ENCODE measurements at places on chromosomes 3 and 15. TPM values are rescaled to one million over a fixed set of nuclear protein-coding genes. Genes with fewer than 3 reads are reported as not detected.

CRYGS gene
- 3.6 TPM for polyA plus RNA-seq

XIRP1 gene
- polyA plus RNA-seq: not detected

AADACL2 gene
- not detected for polyA plus RNA-seq

FBXO40 gene
- not detected for polyA plus RNA-seq

MIX23 gene
- polyA plus RNA-seq: 17.4 TPM

POPDC2 gene
- 9.5 TPM for polyA plus RNA-seq

SEMA3G gene
- polyA plus RNA-seq: 0.07 TPM

GOLGA8S gene
- polyA plus RNA-seq: 0.04 TPM

SOX2 gene
- polyA plus RNA-seq: not detected

ACTC1 gene
- not detected for polyA plus RNA-seq

DNA sequence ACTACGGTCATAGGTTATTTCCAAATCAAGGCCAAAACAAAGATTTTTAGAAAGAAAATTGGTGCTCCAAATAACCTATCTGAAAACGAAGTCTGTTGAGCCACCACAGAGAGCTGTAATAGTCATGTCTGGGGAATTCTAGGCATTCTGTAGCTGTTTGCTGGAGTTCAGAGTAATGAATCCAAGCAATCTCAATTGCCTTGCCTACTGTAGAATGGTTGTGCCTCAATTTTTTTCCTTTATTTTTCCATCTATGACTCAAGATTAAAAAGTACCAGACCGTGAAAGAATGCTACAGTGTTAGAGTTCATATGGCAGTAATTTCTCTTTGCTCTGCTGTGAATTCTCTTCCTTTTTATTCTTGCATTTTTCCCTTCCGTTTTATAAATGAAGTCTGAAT lies 1007.2 kb upstream of the ALCAM start:
- no peak for DNase-seq

DNA sequence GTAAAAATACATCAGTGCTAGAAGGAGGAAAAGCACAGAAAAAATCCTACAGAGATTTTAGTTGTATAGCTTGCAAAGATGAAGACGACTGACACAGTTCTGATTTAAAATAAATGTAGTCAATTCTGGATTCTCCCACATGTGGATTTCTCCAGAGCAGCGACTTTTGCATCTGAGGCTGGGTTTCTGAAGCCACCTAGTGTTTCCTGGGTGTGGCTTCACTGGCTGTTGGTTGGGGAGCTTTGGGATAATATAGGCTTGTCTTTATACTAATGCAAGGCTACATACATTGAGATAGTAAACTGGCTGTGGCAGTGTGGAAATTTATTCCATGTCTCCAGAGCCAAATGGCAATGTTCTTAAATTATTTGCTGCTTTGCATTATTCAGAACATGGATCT lies 158.1 kb upstream of the FEZF2 start:
- no peak for DNase-seq

GRCh38 chr3:179745079-179745478 lies 92.2 kb downstream of the USP13 start:
- no peak for DNase-seq

DNA sequence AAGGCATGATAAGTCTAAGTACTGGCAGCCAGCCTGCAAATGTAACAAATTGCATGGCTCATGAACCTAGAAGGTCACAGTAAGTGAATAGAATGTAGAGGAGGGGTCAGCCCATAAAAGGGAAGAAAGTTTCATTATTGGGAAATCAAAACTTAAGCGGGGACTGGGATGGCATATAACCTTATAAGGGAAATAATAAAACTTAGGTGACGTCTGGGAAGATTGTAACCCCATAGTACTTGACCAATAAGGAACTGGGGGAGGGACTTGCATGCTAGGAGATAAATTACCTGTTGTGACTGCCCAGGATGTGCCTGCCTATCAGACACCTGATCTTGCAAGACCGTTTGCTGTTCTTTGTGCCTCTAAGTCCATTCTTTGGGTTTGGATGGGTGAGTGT lies 28.1 kb upstream of the MCTP2 start:
- DNase-seq: no peak

- DNase-seq: no peak
Measured at GRCh38 chr15:76313731-76314130, 2.5 kb upstream of the ETFA start.

GRCh38 chr3:117645561-117646242 lies 936.1 kb downstream of the TUSC7 start:
- DNase-seq: no peak

DNA sequence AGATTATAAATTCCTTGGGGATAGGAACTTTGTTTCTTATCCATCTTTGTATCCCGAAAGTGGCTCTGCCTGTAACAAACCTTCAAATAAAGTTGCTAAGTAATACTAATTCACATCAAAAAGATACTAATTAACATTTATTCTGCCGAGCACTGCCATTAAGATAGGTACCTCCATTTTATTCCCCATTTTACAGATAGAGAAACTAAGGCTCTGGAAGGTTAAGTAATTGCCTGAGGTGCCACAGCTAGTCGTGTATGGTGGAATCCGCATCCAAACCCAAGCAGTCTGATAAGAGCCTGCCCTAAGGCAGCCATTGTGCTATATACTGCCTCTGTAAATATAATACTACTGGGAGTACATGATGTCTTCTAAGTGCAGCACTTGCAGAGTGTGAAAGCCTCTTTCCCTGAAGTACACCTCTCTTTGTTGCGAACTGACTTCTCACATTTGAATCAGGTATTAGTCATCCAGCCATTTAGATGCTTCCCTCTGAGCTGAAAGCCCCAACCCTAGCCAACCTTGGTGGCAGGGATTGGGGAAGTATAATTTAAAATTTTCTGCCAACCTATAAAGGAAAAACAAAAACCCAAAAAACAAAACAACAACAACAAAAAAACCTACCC lies 78.5 kb upstream of the CHD2 start:
- DNase-seq: no peak

- no peak for DNase-seq
Measured at GRCh38 chr3:95887114-95887513, 927.3 kb upstream of the EPHA6 start.

GRCh38 chr3:23653647-23654525 lies 151.9 kb upstream of the UBE2E1 start:
- peak; percentile 45 for DNase-seq

- peak; percentile 90 for DNase-seq
Measured at GRCh38 chr15:100341750-100342560, at the start of gene ADAMTS17. Gene ADAMTS17, minus strand, starts transcription at chr15:100341975. Its CDS starts 76 bp downstream, at chr15:100341899.

DNA sequence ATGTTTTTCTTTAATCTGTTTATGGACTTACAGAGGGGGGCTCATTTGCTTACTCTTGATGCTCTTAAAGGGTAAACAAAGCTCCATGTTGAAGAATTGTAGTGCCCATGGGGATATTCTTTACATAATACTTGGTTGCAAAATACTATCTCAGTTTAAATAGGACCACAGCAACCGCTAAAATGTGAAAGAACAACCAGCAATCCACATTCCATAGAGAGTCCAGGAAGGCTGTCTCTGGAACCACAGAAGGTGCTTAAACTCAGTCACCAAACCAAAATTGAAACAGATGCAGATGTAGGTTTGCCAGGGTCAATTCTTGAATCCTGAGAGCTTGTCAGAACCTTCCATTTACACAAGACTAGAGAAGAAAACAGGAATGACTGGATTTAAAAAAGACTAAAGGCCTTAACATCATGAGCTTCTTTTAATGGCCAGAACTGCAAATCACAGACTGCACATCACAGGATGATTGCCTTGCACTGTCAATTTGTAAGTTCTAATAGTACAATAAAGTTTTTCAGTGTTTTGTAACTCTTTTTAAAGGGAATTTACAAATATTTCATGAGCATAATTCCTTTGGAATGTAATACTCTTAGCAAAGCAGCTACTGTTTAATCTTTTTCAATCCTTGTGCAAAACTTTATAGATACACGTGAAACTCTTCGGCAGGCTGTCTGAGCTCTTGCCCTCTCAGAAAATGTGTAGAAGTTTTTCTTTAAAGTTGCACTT lies 661.6 kb downstream of the SI start:
- DNase-seq: no peak

GRCh38 chr3:153373606-153374005 lies 211.6 kb downstream of the RAP2B start:
- peak; percentile 12 for DNase-seq

DNA sequence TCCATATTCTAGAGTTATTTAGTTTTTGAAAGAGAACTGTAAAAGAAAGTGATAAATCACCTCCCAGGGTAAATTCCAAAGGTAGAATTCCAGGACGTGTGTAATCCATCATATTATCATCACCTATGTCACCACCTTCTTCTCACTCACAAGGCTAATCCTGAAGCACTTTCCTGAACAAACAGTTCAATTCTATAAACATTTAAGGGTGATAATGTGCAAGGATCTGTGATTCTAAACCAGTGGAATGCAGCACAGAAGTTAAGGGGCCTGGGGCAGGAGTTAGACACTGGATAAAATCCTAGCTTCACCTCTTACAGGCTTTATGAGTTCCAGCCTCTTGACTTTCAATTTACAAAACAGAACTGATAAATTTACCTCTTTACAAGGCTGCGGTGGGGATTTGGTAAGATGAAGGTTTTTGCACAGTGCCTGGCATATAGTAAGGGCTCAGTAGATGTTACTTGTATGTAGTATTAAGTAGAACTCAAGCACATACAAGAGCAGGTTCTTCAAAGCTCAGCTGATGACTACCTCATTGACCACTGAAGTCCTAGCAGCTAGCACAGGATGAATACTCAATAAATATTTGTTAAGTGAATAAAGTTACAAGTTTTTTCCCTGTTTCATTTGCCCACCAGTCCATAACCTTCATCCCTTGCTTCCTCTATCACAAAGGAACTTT lies 47.3 kb upstream of the CCDC80 start:
- DNase-seq: no peak

DNA sequence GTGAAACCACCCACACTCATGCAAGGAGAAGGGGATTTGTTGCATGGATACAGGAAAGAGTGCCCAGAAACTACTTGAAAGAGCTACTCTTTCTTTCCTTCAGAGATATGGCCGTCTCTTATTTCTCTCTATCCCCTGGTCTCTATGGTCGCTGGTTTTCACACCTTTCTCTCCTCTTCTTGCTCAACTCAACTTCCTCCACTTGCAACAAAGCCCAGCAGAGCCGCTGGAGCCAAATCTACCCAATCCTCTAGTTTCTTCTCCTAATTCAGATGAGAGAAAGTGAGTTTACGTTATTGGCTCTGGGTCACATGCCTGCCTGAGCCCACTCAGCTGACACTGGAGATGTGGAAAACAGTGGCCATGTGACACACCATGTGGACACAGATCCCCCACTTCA lies 215.2 kb downstream of the OSBPL10 start:
- no peak for DNase-seq

DNA sequence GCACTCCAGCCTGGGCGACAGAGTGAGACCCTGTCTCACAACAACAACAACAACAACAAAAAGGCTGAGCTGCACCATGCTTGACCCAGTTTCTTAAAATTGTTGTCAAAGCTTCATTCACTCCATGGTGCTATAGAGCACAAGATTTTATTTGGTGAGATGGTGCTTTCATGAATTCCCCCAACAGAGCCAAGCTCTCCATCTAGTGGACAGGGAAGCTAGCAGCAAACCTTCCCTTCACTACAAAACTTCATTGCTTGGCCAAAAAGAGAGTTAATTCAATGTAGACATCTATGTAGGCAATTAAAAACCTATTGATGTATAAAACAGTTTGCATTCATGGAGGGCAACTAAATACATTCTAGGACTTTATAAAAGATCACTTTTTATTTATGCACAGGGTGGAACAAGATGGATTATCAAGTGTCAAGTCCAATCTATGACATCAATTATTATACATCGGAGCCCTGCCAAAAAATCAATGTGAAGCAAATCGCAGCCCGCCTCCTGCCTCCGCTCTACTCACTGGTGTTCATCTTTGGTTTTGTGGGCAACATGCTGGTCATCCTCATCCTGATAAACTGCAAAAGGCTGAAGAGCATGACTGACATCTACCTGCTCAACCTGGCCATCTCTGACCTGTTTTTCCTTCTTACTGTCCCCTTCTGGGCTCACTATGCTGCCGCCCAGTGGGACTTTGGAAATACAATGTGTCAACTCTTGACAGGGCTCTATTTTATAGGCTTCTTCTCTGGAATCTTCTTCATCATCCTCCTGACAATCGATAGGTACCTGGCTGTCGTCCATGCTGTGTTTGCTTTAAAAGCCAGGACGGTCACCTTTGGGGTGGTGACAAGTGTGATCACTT lies 2.0 kb downstream of the CCR5 start:
- peak; percentile 41 for DNase-seq

DNA sequence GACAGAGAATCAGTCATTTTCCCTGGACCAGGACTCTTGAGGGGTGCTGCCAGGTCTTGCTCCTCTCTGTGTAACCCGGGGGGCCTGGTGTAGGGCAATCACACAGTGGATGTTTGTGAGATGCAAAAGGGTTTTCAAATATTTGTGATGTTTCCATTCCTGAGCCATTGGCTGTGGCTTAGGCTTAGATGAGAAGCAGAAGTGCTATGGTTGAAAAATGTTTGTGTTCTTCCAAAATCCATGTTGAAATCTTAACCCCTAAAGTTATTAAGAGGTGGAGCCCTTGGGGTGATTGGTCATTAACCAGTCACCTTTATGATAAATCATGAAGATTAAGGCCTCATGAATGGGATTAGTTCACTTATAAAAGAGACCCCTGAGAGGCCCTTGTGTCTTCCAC lies 36.5 kb downstream of the CORO2B start:
- DNase-seq: no peak

DNA sequence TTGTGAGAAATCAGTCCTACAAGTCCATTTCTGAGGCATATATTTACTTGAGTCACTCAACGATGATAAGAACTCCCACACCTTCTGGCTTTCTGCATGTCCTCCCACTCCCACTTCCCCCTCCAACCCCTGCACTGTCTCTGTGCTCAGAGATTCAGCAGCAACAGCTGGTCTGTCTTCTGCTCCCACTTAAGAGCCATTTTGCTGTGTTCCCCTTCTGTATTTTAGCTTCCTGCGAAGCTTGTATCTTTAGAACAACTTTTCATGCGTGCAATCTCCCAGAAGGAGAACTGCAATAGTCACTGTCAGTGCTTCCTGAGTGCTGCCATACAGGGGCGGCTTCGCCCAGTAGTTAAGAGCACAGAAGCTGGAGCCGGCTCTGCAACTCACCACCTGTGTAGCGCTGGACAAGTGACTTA lies 90.0 kb upstream of the SPATA12 start:
- DNase-seq: no peak

DNA sequence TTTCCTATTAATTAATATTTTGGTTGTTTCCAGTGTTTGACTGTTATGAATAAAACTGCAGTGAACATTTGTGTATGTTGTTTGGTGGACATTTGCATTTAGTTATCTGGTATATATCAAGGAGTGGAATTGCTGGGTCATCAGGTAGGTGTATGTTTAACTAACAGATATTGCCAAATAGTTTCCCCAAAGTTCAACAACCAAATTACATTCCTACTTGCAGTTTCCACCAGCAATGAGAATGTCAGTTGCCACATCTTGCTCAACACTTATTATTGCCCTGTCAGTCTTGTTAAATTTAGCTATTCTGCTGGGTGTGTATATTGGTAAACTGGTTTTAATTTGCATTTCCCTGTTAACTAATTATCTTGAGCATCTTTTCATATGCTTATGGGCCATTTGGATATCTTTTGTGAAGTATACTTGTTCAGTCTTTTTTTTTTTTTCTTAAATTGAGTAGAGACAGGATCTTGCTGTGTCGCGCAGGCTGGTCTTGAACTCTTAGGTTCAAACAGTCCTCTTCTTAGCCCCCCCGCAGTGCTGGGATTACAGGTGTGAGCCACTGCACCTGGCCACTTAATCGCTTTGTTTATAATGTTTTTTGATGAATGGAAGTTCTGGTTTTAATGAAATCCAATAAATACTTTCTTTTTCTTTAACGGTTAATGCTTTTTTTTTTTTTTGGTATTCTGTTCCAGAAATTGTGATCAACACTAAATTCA lies 7.9 kb downstream of the FEM1B start:
- DNase-seq: no peak
